Activated T-helper 1 cell treated with anti-CD3 and anti-CD28 coated beads, Interleukin-2, amount 50 U/mL, for 16 hours (primary cell): ENCODE measurements at places on chromosomes 2 and 18.

- DNase-seq: no peak
These were observed 45.6 kb downstream of the PDE1A start for GRCh38 chr2:182381225-182381624.

- DNase-seq: no peak
These were observed 32.8 kb downstream of the SRBD1 start for GRCh38 chr2:45578056-45578843.

DNA sequence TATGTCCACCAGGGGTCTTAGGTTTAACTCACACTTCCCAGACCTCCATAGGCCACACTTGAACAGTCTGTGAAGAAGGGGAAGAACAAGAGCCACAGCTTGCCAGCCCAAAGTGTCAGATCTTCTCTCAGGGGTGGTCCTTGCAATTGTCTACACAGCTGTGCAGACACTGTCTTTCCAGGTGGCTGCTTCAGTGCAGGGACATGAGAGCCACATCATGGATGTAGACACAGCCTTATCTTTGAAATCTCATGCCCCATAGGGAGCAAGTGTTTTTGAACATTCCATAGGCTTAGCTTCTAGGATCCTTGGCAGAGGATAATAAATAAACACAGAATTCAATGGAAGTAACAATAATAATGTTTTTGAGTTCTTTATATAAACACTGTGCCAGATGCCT is 6.7 kb downstream of the ZNF407 start:
- DNase-seq: no peak

GRCh38 chr2:69007169-69007568 is 5.8 kb upstream of the ANTXR1 start:
- DNase-seq: no peak

- no peak for DNase-seq
These were observed 158.8 kb downstream of the SH3RF3 start for GRCh38 chr2:109287838-109288237.

DNA sequence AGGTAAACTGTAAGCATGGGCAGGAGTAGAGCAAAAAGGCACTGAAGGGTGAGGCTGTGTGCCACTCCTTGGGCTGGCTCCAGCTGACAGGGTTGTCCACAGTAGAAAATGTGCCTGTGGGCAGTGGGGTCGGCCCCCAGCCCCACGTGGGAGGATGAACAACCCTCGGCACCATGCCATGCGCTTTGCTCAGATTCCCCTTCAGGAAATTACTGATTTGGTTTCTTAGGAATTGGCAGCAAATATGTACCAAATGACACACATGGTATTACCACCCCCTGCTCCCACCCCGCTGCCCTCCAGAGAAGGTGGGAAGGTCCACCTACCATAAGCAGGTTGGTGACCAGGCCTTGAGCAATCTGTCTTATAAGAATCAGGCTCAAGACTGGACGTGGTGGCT is 13.6 kb downstream of the ADCY3 start:
- DNase-seq: no peak

DNA sequence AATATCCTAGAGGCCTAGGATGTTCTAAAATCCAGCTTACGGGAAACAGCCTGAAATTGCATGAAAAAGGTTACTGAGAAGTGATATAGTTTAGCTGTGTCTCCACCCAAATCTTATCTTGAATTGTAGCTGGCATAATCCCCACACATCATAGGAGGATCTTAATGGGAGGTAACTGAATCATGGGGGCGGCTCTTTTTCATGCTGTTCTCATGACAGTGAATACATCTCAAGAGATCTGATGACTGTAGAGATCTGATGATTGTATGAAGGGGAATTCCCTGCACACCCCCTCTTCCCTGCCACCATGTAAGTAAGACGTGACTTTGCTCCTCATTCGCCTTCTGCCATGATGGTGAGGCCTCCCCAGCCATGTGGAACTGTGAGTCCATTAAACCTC is 385.6 kb upstream of the ID2 start:
- no peak for DNase-seq

GRCh38 chr2:197054437-197054836 is 127.9 kb upstream of the PGAP1 start:
- no peak for DNase-seq

DNA sequence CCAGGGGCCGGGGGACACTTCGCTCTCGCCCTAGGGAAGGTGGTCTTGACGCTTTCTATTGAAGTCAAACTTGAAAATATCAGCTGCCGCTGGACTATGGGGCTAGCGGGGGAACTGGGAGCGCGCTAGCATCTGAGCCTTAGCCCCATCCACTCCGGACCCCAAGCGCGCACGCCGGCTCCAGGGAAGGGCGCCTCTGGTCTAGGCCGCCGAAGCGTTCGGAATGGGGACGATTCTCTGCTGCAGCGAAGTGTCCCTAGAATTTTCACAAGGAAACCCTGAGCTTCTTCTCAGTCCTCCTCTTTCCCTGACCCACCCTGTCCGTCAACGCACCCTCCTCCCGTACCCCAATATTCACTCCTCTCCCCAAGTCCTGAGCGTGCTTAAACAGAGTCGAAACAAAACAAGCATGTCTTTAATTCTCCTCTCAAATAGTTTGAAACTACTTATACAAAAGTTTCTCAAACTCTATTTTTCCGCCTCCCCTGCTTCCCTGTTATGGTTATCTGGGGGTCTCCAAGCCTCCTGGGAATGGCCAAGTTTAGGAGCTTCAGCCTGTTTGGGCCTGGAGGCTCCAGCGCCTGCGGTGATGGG is 5.0 kb downstream of the RAX start:
- no peak for DNase-seq

DNA sequence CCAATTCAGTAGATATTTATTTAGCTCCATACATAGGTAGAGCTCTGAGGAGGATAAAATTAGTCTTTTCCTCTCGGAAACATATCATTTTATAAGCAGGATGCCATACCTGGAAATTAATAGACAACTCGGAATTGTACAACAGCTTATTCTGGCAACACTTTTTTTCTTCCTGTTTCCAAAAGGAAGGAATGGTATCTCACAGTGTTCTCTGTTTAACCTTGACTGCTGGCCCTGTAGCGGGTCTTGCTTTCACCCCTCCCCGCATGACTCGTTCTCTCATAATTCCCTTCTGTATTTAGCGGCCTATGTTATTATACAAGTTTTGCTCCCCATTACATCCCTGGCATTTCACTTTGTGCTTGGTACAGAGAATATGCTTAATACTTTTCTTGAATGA is 2.5 kb upstream of the KYNU start:
- DNase-seq: no peak

DNA sequence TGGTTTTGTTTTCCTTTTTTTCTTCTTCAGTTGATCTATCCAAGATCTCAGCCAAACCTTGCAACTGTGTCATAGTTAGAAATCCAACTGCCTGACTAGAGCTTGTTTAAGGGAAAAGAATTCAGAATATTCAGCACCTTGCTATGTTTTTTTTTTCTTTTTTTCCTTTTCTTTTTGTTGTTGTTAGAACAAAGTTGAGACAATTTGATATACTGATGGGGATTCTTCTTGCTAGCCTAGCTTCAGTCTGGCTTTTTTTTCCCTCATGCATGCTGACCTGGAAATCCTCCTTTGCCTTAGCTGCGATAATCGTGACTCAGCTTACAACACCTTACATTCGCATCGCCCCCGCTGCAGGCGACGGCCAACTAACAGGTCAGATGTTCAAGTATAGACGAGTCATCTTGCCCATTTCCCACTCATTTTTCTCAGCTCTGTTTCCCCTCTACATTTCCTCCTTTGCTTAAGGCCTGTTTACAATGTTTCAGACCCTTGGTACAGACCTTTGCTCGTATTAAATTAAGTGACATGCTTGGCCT is 487.2 kb upstream of the RAB12 start:
- DNase-seq: no peak

DNA sequence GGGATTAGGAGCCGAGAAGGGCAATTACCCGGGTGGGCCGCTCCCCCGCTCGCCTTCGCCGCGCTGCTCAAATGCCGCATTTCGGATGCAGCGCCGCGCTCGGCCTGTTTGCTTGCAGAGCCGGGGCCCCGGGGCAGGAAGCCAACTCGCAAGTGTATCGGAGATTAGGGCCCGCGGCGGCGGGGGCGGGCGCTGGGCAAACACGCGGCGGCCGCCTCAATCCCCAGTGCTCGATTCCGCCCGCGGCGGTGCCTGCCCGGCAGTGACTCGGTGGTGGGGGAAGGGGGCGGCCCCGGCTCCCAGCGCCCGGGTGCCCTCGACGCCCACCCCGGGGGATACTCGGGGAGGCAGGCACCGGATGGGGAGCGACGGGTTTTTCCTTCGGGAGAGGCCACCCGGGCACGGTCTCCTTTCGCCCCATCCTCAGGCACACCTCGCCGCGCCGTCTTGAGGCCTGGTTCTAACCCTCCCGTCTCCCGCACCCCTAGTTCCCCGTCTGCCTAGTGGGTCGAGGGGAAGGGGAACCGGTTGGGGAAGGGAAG is 26.6 kb upstream of the NOTO start:
- peak; percentile 55 for DNase-seq

GRCh38 chr2:44392338-44392943 is 30.7 kb downstream of the CAMKMT start:
- no peak for DNase-seq

GRCh38 chr2:208274748-208275147 is 8.7 kb downstream of the PIKFYVE start:
- no peak for DNase-seq

- DNase-seq: no peak
These were observed 62.1 kb downstream of the LBH start for GRCh38 chr2:30293303-30293921.

- no peak for DNase-seq
These were observed 190.4 kb downstream of the MC4R start for GRCh38 chr18:60182223-60182622.

GRCh38 chr2:210859314-210859713 is 302.9 kb downstream of the CPS1 start:
- DNase-seq: no peak

- DNase-seq: no peak
These were observed 104.1 kb upstream of the ITPRID2 start for GRCh38 chr2:181787310-181788048.

- no peak for DNase-seq
These were observed 32.6 kb downstream of the MLPH start for GRCh38 chr2:237519506-237520245.

DNA sequence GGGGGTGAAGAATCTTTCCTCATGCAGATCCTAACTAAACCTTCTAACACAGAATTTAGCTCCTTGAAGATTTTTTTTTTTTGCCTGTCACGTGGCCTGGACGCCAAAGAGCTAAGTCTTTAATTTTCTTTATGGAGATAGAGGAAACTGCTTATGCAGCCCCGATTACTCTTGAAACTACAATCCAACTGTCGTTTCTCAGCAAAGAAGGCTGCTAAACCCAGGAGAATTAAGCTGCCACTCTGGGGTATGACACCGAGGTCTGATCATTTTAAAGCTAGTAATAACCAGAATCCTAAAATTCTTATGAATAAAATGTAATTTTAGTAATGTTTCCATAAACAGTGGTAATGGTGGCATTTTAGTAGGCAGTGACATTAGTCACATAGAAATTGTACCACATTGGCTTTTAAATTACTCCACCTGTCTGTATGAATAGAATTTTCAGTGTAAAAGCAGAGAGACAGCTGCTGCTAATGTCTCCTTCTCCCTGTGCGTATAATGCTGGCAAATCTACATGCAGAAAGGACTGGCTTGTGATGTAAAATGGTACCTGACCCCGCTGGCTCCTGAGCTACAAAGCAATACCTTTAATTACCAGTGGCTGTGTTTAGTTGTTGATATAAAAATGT is 86.5 kb downstream of the MEIS1 start:
- no peak for DNase-seq

GRCh38 chr2:15145919-15146318 is 415.2 kb downstream of the NBAS start:
- DNase-seq: no peak

GRCh38 chr18:13982126-13982525 is 66.8 kb upstream of the MC2R start:
- no peak for DNase-seq

DNA sequence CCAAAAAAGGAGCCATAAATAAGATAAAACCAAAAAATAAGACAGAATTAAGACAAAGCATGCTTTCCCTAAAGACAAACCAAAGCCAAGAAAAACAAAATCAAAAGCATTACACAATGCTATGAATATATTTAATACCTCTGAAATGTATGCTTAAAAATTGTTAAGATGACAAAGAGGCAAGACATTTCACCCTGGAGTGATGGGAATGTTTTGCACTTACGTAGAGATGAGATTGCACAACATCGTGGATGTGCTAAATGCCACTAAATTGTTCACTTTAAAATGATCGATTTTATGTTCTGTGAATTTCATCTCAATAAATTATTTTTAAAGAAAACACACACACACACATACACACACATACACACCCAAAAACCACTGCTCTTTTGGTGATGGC is 386.6 kb upstream of the KLHL29 start:
- no peak for DNase-seq

DNA sequence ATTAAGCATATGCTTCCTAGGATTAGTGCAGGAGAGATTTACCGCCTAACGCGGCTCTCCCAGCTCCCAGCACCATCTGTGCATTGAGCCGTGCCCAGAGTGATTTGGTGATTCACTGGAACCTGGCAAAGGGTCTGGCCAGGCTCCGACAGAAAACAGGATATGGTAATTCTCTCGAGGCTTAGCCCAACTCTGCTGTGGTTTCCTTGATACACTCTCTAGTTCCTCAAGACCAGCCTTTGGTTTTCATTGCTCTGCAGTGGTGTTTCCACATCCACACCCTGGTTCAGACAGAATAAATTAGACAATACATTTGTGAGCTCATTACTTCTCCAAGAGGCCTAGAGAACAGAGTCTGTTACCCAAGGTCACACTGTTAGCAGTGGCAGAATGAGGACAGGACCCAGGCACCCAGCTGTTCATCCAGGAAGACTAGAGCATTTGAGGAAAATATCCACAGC is 23.0 kb upstream of the SMAD2 start:
- no peak for DNase-seq

GRCh38 chr2:41413813-41414485 is 633.9 kb upstream of the PKDCC start:
- no peak for DNase-seq

- DNase-seq: no peak
These were observed 73.3 kb downstream of the TXNL1 start for GRCh38 chr18:56565046-56565445.

- DNase-seq: no peak
These were observed 761 bp upstream of the IDH1 start for GRCh38 chr2:208255557-208256106.

GRCh38 chr2:72544554-72544953 is 281.3 kb downstream of the EXOC6B start:
- no peak for DNase-seq

- DNase-seq: no peak
These were observed 312.2 kb downstream of the DLGAP1 start for GRCh38 chr18:4142876-4143275.
